ENCODE measurements at places on chromosomes 5 and 9.

- peak; percentile 56 for DNase-seq
These were observed at the start of gene IL11RA for GRCh38 chr9:34651876-34652601. Gene IL11RA, plus strand, starts transcription at chr9:34652185. Its CDS starts 3,033 bp downstream, at chr9:34655218.

DNA sequence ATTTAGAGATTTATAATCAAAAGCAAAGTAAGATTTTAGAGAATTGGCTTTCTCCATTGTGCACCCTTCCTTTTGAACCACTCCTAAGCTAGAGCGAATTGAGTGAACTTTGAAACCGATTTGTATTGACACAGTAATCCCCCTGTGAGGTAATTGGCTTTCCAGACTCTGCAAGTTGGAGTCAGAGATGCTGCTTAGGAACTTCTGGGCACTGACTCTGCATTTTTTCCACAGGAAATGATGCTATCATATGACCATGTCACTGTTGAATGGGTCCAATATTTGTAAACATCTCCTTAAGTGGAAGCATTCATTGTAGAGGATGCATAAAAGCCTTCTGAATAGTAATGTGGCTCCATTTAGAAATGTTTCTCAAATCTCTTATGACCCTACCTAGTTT lies 394.4 kb upstream of the ZNF608 start:
- DNase-seq, result peak; percentile 39

DNA sequence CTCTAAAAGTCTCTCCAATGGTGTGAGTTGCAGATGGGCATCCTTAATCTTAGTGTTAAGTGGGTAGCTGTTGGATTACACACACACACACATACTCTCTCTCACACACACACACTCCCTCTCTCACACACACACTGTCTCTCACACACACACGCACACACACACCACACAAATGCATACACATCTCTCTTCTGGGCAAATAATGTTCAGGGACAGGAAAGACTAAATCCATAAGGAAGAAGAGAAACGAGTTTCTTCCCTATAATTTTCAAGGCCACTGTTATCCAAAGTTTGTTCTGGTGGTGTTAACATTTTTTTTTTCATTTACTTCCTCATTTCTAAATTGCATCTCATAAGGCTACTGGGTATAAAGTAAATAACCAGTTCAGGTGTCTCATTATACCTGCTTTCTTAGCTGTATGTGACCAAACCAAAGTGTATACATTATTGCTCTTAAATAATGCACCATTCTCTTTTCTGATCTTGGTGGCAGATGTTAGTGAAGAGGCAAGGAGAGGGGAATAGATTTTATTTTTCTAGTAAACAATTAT lies 22.5 kb upstream of the CCNH start:
- no peak for DNase-seq

DNA sequence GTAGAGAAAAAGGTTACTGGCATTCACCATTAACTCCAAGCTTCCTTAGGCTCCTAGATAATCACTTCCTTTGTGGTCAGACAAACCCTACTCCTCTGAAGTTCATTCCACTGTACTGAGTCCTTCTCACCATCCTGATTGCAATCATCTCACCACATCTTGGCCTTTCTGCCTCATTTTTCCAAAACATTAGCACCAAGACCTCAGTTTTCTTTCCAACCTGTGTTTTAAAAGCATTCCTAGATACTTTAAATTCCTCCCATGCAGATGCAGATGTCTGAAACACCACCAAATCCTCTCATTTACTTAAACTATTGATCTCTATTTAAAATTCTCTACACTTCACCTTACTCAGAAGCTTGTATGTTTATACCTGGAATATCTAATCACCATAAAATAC lies 961.3 kb upstream of the CTNND2 start:
- DNase-seq, result no peak

DNA sequence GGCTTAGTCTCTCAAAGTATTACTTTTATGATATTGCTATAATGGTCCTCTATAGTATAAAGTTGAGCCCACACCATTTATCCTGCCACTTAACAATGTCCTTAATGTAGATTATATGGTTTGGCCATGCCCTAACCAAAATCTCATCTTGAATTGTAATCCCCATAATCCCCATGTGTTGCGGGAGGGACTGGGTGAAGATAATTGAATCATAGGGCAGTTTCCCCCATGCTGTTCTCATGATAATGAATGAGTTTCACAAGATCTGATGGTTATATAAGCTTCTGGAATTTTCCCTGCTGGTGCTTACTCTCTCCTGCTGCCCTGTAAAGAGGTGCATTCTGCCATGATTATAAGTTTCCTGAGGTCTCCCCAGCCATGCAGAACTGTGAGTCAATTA lies 498.8 kb downstream of the RAB3C start:
- DNase-seq, result no peak

GRCh38 chr5:149387081-149387631 lies 8.1 kb upstream of the IL17B start:
- no peak for DNase-seq

- no peak for DNase-seq
These were observed 93.9 kb upstream of the NEK6 start for GRCh38 chr9:124163760-124164255.

- no peak for DNase-seq
These were observed 194.7 kb downstream of the CHSY3 start for GRCh38 chr5:130099008-130099407.

DNA sequence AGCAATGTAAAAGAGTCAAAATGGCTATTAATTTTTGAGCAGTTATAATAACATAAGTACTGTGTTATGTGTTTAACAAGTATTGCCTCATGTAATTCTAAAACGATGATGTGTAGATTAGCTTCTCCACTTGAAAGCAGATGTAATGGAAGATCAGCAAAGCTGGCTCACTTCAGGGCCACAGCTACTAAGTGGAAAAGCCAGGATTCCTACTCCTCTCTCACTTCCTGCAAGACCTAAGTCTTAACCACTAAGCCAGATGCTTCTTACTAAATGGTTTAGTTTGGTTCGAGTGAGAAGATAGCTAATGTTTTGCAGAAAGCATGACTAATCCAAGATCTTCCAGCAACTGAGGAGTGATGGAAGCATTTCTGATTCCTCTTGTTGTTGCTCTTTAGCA lies 15.7 kb upstream of the TNC start:
- DNase-seq, result no peak

DNA sequence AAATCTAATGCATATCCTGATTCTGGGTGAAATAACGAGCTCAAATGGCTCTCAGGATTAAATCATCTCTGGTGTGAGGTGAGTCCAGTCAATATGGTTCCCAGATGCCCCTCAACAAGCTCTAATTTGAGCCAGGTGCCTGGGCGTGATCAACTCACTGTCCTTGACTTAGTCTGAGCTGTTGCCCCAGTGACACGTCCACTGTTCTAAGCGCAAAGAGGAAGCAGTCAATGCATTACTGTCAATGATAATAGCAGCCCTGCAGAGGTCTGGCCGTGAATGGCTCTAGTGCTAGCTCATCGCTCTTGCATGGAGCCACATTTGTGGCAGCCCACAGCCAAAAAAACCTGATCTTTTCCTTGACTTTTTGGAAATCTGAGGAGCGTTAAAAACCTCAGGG lies 128.6 kb upstream of the EFNA5 start:
- no peak for DNase-seq

GRCh38 chr5:138965626-138966025 lies 90.5 kb upstream of the LRRTM2 start:
- no peak for DNase-seq

DNA sequence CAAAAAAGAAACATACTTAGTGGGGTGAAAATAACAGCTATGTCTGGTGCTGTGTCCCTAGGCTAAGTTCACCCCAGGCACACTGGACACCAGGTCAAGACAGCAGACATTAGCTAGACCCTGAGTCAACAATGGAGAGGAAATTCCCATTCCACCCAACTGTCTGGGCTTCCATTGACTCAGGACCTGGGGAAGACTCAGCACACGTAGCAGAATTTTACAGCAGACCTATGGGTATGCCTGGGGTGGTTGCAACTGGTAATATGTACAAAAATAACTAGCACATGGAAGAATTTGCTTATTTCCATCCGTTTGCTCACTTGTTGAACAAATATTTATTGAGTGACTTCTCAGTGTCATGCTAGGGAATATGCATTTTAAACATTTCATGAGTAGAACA lies 117.0 kb downstream of the GAS1 start:
- no peak for DNase-seq

GRCh38 chr5:40775846-40776657 lies 20.3 kb upstream of the TTC33 start:
- no peak for DNase-seq

GRCh38 chr5:111271885-111272284 lies 47.7 kb downstream of the CAMK4 start:
- no peak for DNase-seq

- DNase-seq, result peak; percentile 70
These were observed 1.8 kb downstream of the PLGRKT start for GRCh38 chr9:5435912-5436311.

DNA sequence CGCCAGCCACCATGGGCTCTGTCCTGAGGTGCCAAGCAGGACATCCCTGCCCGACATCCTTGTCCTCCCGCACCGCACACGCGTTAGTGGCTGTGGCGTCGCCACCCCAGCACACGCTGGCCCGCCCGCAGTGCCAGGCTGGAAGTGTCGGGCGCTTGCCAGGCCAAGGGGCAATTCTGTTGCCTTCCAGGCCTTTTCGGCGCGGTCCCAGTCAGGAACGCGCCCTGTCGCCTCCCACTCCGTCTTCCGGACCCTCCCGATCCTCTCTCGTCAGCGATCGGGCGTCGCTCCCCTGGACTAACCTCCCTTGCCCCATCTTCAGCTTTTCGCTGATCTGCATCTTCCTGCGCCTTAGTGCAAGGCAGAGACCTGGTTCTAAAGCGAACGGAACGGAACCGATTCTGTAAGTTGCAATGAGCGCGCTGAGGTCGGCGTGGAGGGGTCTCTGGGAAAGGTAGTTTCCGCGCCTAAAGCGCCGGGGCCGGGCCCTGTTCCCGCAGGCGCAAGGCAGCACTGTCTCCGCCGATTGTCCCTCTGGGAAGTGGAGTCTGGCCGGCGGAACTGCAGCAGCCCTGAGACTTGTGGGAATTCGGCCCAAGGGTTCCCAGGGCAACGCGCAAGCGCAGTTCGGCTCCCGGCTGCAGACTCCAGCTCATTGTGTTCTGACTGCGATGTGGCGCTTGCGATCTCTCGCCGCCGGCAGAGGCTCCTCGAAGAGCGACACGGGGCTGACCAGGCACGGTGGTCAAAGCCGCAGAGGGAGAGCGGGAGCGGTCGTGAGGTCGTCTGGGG lies at the start of gene ZNF454:
TSS of gene ZNF454 (plus strand) at position 630 of the 792 bp plus-strand sequence. CDS start 1,594 bp downstream, outside the sequence.
- no peak for DNase-seq

- DNase-seq, result no peak
These were observed 14.3 kb upstream of the CTNND2 start for GRCh38 chr5:11918463-11919045.

DNA sequence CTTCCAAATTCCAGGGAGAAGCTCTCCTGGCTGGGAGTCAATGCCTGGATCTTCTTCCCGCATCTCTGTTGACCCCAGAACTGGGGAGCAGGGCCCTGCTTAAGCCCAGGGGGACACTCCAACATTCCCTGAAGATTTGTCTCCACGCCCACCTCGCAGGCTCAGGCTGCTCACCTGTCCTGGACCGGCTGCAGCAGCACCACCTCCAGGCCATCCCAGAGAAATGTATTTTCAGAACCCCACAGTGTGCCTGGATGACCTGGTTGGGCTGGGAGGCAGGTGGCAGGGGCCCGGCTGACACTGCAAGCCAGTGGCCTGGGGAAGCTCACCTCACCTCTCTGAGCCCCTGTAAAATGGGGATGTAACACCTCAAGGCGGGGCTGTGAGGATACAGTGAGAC lies 27.1 kb upstream of the ZBTB43 start:
- no peak for DNase-seq

- DNase-seq, result peak; percentile 66
These were observed 31.6 kb upstream of the F2RL1 start for GRCh38 chr5:76787237-76787636.

DNA sequence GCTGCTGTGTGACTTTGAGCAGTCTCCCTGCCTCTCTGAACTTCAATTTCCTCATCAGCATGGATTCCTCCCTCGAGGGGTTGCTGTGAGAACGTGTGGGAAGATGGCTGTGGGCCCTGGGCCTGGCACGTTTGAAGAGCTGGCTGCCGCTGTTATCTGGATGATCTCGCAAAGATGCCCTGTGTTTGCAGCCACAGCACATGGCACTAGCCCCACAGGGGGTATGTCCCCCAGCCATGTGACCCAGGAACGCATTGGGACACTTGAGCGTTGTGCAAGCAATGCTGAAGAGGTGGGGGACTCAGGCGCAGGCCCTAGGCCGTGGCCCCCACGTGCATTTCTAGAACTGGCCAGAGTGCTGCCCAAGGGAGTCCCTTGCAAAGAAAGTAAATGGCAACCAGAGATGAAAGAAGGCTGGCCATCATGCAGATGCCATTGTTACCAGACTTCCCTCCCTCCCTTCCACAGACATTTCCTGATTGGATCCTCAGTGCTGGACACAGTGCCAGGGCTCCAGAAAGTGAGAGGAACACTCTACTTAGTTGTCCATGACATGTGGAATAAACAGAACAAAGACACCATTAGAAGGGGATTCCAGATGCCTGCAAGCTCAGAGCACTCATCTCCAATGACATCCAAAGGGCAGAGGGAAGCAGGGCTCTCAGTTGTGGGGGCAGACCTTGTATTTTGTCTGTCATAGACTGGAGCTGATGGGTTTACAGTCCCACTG lies 65.1 kb upstream of the NEURL1B start:
- DNase-seq, result no peak

GRCh38 chr5:111280282-111280951 lies 56.2 kb downstream of the CAMK4 start:
- no peak for DNase-seq

DNA sequence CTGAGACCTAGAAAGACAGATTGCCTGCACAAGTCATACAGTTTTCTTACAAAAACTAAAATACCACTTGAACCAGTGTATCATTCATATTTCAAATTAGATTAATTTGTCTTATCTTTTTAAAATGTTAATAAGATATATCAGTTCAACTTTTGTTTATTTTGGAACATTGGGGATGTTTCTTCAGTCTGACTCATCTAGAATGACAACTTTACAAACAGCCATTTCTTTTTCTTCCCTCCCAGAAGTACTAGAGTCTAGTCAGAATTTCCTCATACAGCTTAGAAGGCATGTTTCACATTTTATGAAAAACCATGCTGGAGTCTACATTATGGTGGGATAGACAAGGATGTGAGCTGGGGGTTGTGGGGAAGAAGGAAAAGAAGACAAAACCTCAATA lies 262.5 kb downstream of the NFIB start:
- no peak for DNase-seq

GRCh38 chr5:177393990-177394389 lies 6.5 kb downstream of the PFN3 start:
- DNase-seq, result no peak

- peak; percentile 57 for DNase-seq
These were observed 112.5 kb downstream of the FAM174A start for GRCh38 chr5:100647461-100648230.

GRCh38 chr5:17813214-17813613 lies 179.0 kb downstream of the TAF11L14 start:
- DNase-seq, result no peak

DNA sequence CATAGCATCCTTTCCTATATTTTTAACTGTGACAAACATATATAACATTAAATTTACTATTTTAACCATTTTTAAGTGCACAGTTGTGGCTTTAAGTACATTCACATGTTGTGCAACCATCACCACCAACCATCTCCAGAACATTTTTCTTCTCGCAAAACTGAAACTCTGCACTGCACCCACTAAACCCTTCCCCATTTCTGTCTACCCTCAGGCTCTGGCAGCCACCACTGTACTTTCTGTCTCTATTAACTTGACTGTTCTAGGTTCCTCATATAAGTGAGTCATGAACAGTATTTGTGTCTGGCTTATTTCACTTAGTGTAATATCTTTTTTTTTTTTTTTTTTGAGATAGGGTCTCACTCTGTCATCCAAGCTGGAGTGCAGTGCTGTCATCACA lies 25.5 kb downstream of the KCNMB1 start:
- no peak for DNase-seq

Data from NCI-H2029 (cell line).